CD4-positive, alpha-beta T cell (primary cell): ENCODE measurements at places on chromosomes 7 and 10. TPM values are rescaled to one million over a fixed set of nuclear protein-coding genes. Genes with fewer than 3 reads are reported as not detected.

The RAB18 gene
- 130 TPM for total RNA-seq

DNA sequence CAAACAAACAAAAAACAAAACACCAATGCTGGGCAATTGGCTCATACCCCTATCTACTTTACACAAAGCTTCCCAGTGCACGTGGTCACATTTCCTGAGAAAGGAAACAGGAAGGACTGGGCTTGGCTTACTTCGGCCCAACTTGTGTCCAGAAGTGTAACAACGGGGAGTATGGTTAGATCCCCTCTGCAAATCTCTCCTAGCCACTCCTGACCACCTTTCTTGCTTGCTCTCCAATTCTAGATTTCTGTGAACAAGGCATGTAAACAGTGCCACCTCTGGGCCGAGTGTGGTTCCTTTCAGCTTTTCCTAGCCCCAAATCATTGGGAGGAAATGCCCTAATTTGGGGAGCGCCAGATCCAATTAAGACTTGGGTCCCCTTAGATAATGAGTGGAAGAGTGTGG is 21.0 kb upstream of the FRAT2 start:
- no peak for DNase-seq

DNA sequence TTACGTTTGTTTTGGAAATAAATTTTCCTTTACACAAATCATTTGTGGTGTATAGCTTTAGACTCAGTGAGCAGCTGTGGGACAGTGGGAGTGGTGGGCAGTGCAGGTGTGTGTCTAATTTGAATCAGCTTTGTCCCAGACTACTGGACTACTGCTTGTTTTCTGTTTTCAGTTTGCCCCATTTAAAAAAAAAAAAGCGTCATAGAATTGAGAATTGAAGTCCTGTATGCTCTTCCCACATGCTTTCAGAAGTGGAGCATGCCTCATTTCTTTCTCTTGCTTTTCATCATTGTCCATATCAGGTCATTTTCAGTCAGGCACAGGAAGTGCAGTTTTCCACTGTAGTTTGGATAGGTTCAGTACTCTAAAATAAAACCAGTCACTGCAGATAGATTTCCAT is 66.1 kb downstream of the SHH start:
- DNase-seq, result no peak

The RAMP3 gene
- total RNA-seq, result not detected

DNA sequence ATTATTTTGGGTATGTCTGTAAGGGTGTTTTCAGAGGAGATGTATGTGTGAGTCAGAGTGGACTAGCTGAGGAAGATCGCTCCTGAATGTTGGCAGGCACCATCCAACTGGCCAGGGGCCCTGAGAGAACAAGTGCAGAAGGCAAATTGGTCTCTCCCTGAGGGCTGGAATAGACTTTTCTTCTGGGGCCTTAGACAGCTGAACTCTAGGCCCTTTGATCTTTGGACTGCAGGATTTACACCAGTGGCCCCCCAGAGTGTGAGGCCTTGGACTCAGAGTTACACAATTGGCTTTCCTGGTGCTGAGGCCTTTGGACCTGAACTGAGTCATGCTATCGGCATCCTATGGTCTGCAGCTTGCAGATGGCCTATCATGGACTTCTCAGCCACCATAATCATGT is 217.2 kb downstream of the REEP3 start:
- DNase-seq, result no peak
